ENCODE measurements at places on chromosomes 7 and 10.

DNA sequence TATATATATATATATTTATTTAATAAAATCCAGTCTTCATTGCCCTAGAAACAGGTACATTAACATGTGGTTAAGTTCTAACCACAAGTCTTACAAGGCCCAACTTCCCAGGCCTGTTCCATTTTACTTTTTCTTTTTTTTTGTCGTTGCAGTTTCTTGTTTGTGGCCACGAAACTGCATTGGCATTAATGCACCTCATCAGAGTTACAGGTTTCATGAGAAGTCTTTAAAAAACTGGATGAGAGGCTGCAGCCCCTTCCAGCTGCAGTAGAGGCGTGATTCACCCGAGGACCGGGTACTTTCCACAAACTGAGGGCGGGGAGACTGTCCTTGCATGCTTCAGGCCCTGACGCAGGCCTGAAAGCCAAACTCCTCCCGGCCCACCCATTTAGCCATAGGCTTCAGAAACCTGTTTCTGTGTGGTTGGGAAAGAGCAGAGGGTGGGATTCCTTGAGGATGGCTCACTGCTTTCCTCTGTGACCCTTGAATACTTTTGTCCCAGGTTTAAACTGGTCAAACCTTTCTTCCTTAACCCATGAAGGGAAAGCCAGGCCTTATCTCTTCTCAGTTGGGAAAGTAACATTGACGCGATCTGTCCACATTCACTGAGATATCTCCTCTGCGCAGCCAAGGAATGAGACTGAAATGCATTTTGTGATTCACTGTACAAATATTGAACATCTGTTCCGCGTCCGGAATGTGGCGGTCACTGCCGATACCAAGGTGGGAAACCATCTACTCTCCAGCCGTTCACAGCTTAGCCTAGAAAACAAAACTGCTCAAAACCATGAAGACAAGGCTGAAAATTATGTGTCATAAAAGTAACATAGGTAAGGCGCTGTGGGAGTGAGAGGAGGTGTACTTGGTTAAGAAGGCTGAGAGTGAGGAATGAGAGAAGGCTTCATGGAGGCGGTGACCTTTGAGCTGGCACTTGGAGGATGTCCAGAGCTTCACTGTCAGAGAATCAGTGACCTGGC is 311.7 kb downstream of the GATA3 start:
- DNase-seq = no peak

DNA sequence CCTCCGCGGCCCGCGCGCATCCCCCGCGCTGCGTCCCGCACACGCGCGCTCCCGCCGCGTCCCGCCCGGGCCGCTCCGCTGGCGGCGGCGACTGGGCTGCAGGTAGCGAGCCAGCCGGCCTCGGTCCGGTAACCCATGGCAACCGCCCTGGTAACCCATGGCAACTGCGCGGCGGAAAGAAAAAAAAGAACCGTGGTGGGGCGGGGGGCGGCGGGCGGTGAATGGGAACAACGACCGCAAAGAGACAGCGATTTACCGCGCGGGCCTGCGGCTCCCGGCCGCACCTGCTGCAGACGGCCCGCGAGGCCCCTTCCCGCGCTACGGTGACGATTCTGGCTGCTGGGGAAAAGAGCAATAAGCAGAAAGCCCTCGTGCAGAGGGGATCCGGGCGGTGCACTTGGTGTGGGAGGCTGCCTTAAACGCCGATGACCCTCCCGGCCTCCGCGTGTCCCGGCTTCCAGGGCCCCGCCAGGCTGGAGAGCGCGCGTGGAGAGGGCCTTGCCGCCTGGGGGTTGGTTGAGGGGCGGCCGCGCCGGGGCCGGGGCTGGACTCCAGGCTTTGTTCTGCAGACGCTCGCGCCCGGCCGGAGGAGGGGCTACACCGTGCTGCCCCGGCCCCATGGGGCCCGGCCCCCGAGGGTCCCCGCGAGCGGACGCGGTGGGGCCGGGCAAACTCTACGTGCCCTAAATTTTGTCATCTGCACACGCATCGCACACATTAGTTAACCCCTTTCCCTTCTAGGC is 84.7 kb downstream of the SNX10 start:
- peak; percentile 92 for DNase-seq

DNA sequence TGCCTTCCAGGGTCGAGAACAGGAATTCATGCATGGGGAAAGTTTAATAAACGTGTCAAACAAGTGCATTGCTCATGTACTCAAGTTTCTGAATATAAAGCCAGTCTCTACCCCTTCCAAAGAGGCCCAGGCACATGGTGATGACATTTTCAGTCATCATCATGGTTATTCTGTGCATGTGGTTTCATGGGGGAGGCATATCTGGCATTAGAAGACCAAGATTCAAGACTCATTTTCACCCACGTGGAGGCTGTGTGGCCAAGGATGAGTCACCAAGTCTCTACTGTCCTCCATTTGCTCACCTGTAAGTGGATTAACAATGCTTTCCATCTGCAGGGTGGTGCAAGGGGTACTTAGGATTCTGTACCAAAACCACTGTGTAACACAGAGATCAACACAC is 34.0 kb upstream of the CNPY1 start:
- no peak for DNase-seq

DNA sequence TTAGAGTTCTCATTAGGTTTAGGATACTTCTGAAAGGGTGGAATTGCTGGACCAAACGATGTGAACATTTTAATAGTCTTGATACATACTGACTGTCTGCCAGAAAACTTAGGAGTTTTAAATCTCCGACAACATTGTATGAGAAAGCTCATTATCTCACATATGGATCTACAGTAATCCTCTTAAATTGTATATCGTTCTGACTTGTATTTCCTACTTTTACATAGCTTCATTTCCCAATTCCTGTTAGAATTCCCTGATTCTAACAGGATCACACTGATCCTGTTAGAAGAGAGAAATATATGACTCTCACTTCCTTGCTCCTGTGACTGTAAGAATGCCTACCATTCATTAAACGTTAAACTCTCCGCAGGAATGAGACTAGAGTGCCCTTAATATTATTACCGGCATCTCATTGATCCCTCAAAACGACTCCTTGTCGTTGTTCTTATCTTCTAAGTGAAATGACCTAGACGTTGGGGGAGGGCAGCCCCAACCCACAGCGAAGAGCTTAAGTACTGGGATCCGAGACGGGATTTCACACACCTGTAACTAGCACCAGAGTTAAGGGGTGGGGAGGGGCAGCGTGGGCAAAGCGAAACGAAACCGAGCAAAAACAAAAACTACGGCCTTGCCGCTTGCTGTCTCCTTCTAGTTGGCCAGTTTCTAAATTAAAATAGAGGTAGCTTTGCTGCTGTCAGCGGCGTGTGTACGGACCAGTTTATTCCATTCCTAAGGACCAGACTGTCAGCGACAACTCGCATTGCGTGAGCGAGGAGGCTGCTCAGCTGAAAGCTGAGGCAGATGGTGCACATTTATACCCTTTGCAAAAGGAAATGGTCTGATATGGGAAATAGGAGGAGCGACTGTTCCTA is 678 bp upstream of the TMEM106B start:
- DNase-seq = no peak

- DNase-seq = no peak
Measured at GRCh38 chr7:23098460-23098859, 7.1 kb upstream of the KLHL7 start.
